COLO829 (cell line): ENCODE measurements at places on chromosomes 7 and 10.

- peak; percentile 94 for DNase-seq
Observed at GRCh38 chr10:15168786-15169554, 477 bp upstream of the NMT2 start.

DNA sequence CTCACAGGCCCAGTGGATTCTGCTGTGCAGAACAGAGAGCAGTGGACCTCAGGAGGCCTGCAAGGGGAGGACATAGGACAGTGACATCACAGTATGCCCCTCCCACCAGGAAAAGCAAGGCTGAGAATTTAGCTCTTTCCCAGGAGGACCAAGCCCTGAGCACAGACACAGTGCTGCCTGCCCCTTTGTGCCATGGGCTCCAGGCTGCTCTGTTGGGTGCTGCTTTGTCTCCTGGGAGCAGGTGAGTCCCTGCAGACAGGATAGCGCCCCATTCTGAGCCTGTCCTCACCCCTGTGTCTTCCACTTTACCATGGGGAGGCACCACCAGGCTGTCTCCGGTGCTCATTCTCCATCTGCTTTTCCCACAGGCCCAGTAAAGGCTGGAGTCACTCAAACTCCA lies 63.0 kb upstream of the PRSS58 start:
- DNase-seq, result no peak

GRCh38 chr10:129385600-129385999 lies 81.4 kb upstream of the MGMT start:
- no peak for DNase-seq

- DNase-seq, result no peak
Observed at GRCh38 chr7:14009453-14010418, 20.3 kb upstream of the ETV1 start.

DNA sequence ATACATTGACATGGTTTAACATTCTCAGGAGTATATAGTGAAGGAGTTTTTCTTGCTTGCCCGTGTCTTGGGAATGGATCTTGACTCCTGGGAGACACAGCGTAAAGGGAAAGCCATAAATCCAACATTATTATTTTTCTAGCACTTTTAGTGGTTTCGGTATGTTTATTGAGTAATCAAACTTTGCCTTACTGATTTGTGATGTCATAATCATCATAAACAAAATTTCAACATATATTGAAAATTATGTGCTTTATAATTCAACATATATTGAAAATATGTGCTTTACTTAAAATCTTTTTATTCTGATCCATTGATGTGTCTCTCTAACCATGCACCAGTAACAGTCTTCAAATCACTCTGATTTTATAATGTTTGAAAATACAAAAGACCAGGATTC lies 20.2 kb upstream of the OR2A5 start:
- no peak for DNase-seq

- DNase-seq, result no peak
Observed at GRCh38 chr7:45296748-45297147, 139.2 kb downstream of the RAMP3 start.

GRCh38 chr7:9148687-9149086 lies 715.3 kb downstream of the NXPH1 start:
- no peak for DNase-seq

- DNase-seq, result no peak
Observed at GRCh38 chr10:62018131-62018911, 116.8 kb downstream of the ARID5B start.

GRCh38 chr7:66202441-66202840 lies 2.7 kb upstream of the TPST1 start:
- DNase-seq, result no peak

GRCh38 chr10:70858759-70859158 lies 29.6 kb downstream of the PCBD1 start:
- DNase-seq, result no peak

- no peak for DNase-seq
Observed at GRCh38 chr7:15167912-15168311, 265.4 kb upstream of the DGKB start.

DNA sequence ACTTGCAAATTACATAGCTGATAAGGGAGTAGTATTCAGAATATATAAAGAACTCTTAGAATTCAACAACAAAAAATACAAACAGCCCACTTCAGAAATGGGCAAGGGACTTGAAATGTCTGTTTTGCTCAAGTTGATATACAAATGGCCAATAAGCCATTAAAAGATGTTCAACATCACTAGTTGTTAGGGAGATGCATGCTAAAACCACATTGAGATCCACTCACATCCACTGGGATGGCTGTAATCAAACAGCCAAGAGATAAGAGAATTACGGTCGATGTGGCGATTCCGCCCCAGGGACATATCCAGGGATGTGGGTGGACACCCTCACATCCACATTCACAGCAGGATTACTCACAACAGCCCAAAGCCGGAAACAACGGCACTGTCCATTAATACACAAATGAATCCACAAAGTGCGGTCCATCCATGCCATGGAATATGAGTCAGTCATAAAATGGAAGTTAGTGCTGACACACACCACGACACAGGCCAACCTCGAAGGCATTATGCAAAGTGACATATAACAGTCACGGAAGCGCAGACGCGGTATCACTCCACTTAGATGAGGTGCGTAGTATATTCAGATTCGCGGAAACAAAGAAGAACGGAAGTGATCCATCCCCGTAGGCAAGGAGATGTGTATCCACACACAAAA lies 227.8 kb downstream of the DNAJB6 start:
- peak; percentile 8 for DNase-seq

GRCh38 chr7:47292832-47293309 lies 289.0 kb downstream of the TNS3 start:
- no peak for DNase-seq

- no peak for DNase-seq
Observed at GRCh38 chr7:81534446-81534845, 235.4 kb downstream of the HGF start.

DNA sequence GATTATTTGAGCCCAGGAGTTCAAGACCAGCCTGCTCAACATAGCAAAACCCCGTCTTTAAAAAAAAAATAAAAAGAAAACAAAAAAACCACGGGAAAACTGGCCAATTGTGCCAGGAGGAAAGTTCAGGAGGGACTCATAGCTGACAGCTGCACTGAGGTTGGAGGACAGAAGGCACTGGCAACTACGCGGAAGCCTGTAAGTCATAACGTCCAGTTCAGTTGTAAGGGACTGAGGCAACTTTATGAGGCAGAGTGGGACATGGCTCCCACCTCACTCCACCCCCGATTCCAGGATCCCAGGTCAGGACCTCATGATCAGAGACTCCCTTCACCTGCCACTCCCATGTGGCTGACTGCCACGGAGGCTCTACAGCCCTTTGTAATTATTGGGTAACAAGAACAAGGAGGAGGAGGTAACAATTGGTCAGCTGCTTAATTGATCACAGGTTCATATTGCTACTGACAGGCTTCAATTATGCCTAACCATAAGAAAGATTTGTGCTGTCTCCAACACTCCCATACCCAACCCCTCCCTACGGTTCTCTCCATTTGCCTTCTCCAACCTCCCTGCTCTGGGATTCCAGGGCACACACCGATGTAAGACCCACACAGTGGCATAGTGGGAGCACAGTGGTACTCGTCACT lies 1.9 kb upstream of the CCL24 start:
- no peak for DNase-seq

DNA sequence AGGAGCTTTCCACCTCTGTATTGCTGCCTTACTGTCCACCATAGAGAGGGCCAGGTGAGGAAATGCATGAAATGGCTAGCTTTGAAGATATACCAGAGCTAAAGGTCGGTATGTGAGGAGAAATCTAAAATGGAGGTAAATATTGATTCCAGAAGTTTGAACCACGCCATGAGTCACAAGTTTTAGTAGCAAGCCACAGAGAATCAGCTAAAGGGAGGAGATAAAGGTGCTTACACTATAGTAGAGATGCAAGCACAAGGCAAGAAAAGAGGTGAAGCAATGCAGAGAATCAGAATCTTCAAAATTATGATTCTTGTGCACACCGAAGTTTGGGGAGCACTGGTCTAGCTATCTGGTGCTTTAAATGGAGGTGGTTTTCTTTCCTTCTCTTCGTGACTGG lies 3.0 kb upstream of the GSAP start:
- DNase-seq, result no peak

- no peak for DNase-seq
Observed at GRCh38 chr7:150003304-150003810, 129.6 kb downstream of the ATP6V0E2 start.

GRCh38 chr7:36406156-36406555 lies 16.5 kb downstream of the ANLN start:
- DNase-seq, result no peak

GRCh38 chr7:42315103-42315502 lies 78.1 kb upstream of the GLI3 start:
- DNase-seq, result no peak

DNA sequence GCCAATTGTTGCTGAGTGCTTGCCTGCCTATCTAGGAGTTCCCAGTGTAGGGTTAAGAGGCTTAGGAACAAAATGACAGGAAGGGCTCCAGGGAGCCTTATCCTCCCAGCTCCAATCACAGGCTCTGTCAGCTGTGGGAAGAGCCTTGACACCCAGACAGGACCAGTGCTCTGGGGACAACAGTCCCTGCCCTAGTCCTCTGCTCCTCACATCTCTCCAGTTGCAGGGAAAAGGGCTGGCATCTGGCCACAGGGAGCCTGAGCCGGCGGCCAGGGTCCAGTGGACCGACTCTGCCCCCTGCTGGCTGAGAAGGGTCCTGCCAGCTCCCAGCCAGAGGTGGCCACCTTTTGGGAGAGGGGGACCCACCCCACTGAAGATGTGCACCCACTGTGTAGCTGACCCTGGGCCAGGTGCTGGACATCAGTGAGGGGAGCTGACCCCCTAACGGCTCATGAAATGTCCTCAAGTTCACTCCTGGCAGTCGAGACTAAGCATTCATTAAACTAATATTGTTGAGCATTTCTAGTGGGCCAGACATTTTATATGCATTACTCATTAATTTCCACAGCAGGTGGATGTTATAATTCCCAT lies 17.6 kb downstream of the DNAJB12 start:
- peak; percentile 26 for DNase-seq

DNA sequence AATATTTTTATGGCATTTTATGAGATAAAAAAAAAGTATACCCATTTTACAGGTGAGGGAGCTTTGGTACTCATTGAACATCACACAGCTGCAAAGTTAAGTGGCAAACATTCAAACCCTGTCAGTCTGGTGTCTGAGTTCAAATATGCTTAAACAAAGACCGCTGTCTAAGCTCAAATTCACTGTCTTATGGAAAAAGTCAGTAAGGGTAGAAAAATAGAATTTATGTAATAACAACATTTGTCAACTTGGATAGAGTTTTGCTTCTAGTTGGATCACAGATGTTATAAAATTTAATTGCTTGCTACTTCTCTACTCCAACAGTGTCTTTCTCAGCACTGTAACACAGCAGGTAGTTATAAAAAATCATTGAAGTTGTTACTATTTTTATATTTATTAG lies 161.7 kb upstream of the CSTF2T start:
- DNase-seq, result no peak

DNA sequence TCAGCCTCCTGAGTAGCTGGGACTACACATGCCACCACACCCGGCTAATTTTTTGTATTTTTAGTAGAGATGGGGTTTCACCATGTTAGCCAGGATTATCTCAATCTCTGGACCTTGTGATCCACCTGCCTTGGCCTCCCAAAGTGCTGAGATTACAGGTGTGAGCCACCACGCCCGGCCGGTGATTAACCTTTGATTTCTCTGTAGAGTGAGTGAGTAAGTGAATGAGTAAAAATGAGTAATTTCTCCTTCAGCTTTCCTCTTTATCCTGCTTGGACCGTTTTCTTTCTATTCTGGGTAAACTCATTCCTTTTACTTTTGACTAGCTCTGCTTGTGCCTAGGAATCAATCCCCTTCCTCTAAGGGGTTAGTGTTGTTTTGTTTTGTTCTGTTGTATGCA lies 36.8 kb downstream of the ST7 start:
- DNase-seq, result no peak

DNA sequence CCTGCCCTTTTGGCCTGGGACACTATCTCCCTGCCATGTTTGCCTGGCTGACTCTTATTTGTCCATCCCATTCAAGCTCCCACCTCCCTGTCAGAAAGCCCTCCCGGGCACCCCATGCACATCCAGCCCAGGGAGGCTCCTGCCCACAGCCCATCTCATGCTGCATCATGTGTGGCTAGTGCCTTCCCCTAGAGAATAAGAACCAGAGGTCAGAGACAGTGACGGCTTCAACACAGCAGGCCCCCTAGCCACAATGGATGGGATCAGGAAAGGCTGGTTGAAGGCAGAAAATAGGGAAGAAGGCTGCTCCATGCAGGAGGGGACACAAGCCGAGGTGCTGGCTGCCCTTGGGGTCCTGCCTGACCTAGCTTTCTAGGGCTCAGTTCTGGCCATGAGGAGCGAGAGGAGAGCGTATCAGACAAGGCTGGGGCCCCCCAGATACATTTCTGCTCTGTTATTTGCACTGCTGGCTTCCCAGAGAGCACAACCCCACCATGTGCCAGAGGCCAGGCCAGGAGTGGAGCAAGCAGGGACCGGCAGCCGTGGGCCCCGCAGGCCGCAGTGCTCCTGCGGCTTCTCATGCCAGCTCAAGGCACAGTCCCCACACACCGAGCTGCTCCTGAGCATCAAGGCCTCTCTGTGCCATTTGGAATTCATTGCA lies 161.1 kb upstream of the ZMIZ1 start:
- no peak for DNase-seq

- no peak for DNase-seq
Observed at GRCh38 chr7:128007303-128007680, 23.9 kb downstream of the LRRC4 start.

- no peak for DNase-seq
Observed at GRCh38 chr7:116521046-116521664, 3.7 kb upstream of the CAV1 start.

- no peak for DNase-seq
Observed at GRCh38 chr10:52933748-52934147, 161.2 kb upstream of the MBL2 start.

DNA sequence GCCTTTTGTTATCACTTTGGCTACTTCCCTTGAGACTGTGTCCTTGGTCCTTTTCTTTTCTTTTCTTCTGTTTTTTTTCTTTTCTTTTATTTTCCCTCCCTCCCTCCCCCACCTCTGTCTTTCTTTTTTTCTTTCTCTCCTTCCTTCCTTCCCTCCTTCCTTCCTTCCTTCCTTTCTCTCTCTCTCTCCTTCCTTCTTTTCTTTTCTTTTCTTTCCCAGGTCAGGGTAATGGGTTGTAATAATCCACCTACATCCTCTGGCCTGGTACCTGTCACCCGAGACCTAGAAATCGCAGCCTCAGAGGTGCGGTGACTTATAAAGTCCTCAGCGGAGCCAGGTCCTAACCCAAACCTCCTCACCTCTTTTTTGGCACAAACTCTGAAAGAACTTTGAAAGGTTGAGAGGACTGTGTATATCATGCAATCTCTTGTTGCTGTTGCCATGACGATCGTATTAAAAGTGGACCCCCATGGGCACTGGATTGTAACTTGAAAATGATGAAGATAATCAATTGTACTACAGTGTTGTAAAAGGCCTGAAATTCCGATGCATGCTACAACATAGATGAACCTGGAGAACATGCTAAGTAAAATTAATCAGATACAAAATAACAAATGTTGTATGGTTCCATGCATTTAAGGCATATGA lies 140.7 kb upstream of the AGK start:
- DNase-seq, result no peak

GRCh38 chr7:25906003-25906402 lies 246.0 kb upstream of the NFE2L3 start:
- no peak for DNase-seq
